ENCODE measurements at places on chromosomes 1 and 21.

DNA sequence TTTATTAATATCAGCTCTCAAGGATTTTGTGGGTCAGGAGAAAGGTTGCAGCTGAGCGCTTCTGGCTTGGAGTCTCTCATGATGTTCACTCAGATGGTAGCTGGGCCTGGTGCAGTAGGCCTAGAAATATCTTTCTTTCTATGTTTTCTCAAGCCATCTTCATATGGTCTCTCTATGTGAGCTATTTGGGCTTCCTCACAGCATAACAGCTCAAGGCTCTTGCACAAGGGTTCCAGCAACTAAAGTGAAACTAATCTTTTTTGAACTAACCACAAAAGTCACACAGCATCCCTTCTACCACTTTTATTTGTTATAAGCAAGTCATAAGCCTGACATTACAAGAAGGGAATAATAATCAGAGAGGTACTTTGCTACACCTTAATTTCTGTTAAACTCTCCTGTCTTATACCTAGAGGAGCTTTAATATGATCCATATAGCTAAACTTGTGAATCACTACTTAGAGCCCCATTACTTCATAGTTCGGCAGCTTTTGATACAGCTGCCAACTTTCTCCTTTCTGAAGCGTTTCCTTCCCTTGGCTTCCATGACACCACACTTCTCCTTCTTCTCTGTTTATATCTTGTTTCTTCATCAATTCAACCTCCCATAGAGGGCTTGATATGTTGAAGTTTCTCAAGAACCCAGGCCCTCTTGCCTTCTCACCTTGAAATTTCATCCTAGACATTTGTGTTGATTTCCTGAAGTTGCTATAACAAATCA is 720.2 kb downstream of the LTN1 start:
- no peak for DNase-seq

- DNase-seq = peak; percentile 86
Measured at GRCh38 chr1:200620273-200621131, at the start of gene KIF14. KIF14 (minus strand) TSS chr1:200620751; CDS start chr1:200618723, 2,028 bp downstream.

- DNase-seq = no peak
Measured at GRCh38 chr1:8097077-8097799, 71.1 kb upstream of the ERRFI1 start.

- no peak for DNase-seq
Measured at GRCh38 chr1:18293291-18293690, 185.7 kb downstream of the IGSF21 start.

DNA sequence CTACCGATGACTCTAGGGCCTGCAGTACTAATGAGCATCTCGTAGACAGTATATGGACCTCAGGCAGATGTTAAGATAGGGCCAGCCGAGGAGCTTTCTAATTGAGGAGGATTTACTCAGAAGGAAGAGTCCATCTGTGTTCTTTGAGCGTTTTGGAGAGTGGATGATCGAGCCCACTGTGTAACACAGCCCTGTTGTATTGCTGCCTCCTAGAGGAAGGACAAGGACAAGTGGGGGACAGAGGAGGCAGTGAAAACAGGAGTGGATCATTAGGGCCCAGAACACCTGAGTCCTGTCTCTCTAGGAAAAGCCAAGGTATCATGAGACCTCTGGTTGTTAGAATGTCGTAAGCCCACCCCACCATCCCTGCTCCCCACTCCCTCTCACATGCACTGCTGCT is 62.9 kb downstream of the TBX19 start:
- DNase-seq = no peak

GRCh38 chr1:201697174-201697573 is 131.8 kb upstream of the IPO9 start:
- DNase-seq = no peak

DNA sequence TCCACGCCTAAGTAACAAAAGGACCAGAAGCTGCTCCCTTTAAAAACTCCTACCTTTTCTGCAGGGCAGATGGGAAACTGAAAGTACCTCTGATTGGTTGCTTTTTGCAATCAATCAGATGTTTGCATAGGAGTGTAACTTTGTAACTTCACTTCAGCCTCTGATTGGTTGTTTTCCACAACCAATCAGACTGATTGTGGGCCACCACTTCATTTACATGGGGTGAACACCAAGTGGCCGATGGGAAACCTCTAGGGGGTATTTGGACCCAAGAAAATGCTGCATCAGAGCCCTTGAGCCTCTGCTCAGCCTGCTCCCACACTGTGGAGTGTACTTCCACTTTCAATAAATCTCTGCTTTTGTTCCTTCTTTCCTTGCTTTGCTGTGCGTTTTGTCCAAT is 32.8 kb upstream of the CD1D start:
- DNase-seq = no peak

DNA sequence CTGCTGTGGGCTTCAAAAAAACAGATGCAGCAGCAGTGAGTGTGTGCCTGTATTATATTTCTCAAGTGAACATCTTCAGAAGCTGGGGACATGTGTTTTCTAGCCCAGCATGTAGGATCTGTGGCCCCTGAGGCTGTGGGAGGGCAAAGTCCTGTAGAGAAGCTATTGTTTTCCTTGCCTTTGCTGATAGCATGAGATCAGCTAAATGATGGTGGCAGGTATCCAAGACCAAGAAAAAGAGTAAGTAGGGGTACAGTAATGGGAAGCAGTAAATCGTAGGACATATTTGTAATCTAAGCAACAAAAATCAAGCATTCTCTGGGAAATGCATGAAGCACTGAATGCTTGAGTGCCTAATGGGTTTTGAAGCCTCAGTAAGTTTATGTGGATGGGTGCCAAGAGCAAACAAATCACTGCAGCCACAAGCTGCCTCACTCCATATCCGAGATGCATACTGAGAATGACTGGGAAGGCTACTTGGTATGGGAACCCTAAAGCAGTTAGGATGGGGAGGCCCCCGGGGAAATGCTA is 98.3 kb downstream of the CD58 start:
- no peak for DNase-seq

DNA sequence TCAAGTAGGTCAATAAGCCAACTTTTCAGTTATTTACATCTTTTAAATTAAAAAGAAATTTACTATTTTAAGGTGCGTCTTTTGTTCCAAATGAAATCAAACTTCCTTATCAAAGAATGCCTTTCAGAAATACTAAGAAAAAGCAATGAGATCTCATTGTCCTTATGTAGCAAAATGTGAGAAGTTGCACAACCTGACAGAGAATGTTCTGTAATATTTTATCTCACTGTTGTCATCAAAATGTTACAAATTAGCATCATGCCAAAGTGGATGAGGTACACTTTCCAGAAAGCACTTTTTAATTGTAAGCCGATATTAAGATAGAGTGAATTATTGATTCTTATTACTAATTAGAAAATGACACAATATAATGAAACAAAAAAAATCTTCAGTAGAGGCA is 50.4 kb downstream of the KCNT2 start:
- no peak for DNase-seq
